ENCODE measurements at places on chromosomes 13 and 19.
A peak's percentile ranks its signal among the peaks of the same experiment; 100 is the strongest.

- no peak for DNase-seq
Observed at GRCh38 chr19:42150911-42151361, 18.7 kb upstream of the POU2F2 start.

GRCh38 chr19:30593975-30594745, 222.0 kb downstream of the ZNF536 start:
- no peak for DNase-seq

DNA sequence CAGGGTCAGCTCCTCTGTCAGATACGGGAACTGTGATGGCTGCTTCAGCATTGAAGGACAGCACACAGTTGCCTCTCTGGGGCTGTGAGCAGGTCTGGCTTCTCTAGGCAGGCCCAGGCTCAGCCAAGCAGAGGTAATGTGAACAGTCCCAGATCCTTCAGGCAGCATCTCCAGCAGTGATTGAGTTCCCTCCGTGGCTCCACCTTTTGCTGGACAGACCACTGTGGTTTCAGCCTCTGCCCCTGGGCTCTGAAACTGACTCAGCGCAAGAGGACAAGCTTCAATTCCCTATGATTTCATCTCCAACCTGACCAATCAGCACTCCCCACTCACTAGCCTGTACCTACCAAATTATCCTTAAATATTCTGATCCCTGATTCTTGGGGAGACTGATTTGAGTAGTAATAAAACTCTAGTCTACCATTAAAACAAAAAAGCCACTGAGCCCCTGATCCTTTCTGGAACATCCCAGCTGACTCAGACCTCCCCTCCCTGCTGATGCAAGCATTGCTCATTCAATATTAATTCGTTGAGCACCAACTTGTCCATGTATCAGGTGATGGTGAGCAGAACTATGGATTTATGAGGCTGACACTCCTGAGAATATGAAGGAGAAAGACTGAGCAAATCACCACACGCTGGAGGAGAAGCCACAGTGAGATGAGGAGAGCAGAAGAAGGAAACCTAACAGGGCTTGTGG, 16.7 kb downstream of the GSX1 start:
- DNase-seq, result no peak

GRCh38 chr19:56301886-56302620, 12.6 kb downstream of the ZSCAN5A start:
- no peak for DNase-seq

GRCh38 chr19:18507021-18507726, 14.7 kb downstream of the ELL start:
- peak; percentile 19 for DNase-seq

- DNase-seq, result no peak
Observed at GRCh38 chr13:79457390-79457789, 23.6 kb upstream of the NDFIP2 start.

DNA sequence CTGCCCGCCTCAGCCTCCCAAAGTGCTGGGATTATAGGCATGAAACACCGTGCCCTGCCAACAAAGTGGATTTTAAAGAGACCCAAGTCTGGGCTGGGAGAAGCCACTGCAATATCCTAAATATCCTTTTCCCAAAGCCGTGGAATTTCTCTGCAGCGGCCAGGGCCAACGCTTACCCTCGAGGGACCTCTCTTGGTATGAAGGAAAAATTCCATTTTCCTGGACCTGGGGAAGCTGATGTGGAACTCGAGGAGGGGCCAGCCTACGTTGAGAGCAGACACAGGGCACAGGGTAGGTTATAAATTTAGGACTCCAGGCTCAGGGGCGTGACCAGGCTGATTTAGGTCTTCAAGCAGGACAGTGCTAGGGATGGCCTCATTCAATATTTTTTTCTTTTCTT, 17.7 kb upstream of the UPF1 start:
- no peak for DNase-seq

GRCh38 chr13:49374585-49375290, 69.1 kb downstream of the CAB39L start:
- no peak for DNase-seq

DNA sequence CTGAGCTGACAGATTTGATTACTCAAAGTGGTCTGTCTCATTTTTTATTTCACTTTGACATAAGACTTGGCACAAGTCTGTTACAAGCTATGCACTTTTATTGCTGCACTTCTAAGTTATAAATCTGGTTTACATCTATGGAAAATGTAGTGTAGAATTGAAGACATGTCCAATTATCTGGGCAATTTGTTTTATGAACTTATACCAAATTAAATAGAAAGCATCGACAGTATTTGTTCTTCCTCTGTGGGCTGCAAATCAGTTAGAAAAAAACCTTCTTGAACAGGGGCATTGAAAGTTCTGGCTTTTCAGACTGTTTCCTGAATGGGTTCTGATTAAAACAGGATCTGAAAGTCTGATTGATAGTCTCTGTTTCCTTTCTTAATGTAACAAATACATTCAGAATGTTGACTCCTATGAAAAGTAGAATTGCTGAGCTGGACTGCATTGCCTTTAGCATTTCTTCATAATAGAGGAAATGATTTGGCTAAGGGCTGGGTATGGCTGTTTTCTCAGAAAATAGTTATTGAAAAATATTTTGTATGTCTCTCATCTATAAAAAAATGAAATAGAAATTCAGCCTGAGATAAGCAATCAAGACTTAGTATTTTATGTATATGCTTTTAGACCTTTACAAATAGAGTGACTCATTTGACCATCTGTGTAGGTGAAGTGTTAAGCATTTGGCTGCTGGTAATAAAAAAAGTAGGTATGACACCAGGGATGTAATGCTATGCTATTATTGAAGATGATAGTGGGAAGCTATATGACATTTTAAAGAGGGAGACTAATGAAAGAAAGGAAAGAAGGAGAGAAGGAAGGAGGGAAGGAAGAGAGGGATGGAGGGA, 210.9 kb upstream of the SPRY2 start:
- no peak for DNase-seq

GRCh38 chr19:18795540-18795939, 4.4 kb upstream of the COMP start:
- peak; percentile 33 for DNase-seq

- DNase-seq, result no peak
Observed at GRCh38 chr13:78103936-78104335, 185.3 kb upstream of the EDNRB start.

DNA sequence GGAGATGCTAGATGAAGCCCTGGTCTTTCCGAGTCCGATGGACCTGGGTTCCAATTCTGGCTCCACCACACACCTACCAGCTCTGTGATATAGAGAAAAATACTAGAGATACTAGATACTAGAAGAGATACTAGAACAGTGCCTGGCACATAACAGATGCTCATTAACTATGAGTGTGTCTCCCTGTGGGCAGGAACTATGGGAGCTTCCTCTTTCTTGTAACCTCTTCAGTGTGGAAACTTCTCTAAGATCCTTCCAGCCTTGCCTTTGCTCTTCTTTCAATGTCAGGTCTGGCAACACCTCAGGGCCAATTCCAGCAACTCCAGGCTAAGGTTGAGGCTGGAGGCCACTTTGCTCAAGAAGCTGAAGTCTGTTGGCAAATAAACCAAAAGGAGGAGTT, 143.9 kb downstream of the KATNAL1 start:
- DNase-seq, result no peak

GRCh38 chr13:44451126-44451525, 77.5 kb downstream of the SERP2 start:
- peak; percentile 26 for DNase-seq

DNA sequence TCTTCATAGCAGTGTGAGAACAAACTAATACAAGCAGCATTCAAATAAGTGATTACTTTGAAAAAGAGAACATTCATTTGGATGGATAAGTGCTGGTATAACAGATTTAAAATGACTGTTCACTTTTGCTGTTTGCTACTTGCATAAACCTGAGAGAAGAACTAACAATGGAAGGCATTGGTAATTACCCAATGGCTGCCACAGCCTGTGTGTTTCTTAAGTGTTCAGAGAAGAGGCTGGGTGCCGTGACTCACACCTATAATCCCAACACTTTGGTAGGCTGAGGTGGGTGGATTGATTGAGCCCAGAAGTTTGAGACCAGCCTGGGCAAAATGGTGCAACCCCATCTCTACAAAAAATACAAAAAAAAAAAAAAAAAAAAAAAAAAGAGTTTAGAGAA, 4.9 kb upstream of the TEX26 start:
- DNase-seq, result no peak

- DNase-seq, result no peak
Observed at GRCh38 chr19:40139533-40140287, 49.0 kb upstream of the ZNF780A start.
